ENCODE measurements at places on chromosomes 13 and 19.
A peak's percentile ranks its signal among the peaks of the same experiment; 100 is the strongest.

- DNase-seq, result no peak
Measured at GRCh38 chr13:112720251-112720650, 30.4 kb downstream of the ATP11A start.

- DNase-seq, result no peak
Measured at GRCh38 chr13:37488726-37489125, 109.8 kb downstream of the POSTN start.

DNA sequence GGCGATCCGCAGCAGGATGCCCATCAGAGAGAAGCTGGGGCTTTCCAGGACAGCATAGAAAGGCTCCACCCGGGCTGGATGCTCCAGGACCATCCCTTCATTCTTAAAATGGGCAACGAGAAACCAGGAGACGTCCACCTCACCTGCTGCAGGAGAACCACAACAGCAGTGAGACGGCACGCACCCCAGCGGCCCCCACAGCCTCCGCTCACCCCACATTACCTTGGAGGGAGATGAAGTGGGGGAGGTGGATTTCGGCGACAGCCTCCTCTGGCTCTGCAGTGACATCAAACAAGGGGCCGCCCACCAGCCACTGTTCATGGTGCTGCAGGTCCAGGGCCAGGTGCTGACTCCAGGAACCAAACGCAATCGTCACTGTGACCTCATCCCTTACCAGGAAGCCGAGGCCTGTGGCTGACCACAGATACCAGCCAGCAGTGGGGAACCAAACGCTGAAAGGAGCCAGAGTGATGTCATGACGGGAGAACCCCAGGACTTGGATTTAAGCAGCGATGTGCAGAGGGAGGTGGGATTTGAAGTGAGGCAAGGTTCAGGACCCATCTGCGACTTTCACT, 25.1 kb downstream of the CARD8 start:
- DNase-seq, result peak; percentile 63

GRCh38 chr13:48539550-48539949, 6.7 kb upstream of the RCBTB2 start:
- no peak for DNase-seq

DNA sequence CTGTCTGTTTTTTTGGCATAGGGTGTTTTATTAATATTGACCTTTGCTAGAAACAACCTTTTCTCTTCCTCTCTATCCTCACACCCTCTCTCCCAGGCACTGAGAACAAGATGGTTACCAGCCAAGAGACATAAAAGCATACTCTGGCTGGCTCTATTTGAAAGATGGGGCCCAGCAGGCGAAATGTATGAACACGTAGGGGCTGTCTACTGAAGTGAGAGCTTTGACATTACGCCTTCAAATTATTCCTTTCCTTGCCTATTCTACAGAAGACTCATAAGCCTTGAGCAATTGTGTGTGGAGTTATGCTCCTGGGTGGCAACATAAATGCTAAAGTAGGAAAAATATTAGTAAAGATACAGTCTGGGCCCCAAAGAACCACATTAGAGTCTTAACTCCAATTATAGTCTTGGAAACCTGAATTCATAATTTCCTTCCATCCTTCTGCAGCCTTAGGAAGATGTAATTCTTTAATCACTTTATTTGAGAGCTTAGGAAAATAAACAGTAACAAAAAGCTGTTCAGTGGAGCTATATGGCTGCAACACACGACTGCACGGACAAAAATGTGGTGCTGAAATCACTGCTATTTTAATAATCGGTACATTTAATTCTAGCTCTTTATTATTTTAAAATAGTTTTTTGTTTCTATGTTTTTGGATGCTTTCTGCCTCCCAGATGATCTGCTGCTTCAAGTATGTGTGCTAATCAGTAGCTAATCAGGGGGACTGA, 122.3 kb upstream of the RNF113B start:
- no peak for DNase-seq

DNA sequence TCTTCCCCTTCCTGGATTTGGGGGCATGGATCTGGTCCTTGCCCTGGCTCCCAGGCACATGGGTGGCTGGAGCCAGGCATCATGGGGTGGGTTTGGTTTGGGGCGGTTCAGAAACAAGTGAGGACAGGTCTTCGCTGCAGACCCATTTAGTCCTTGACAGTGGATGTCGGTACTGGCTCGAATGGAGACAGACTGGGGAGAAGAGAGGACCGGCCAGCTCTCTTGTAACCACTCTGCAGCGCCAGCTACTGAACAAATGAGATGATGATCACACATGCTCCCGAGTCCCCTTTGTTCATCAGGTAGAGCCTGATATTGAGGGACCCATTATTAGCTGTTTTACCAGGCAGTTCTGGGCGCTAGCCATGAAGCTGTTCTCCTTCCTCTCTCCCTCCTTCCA, 64.5 kb downstream of the CHST8 start:
- DNase-seq, result no peak

DNA sequence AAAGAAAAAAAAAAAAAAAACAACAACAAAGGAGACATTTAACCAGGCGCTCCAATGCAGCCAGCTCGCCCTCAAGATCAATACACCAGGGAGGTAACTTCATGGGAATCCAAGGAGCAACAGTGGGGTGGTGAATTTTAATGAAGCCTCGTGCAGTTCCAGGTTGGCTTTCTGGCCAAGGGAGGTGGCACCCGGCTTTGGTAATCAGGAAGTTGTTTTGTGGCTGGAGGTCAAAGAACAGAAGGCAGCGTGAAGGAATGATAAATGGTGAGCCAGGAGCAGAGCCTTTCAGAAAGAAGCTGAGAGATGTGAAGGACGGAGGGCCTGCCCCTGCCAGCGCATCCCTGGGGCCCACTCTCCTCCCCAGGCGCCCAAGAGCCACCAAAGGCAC, 188.2 kb upstream of the TSC22D1 start:
- DNase-seq, result peak; percentile 7

GRCh38 chr13:44868397-44868796, 120.9 kb downstream of the NUFIP1 start:
- no peak for DNase-seq

- no peak for DNase-seq
Measured at GRCh38 chr13:106302011-106302410, 233.5 kb downstream of the EFNB2 start.

DNA sequence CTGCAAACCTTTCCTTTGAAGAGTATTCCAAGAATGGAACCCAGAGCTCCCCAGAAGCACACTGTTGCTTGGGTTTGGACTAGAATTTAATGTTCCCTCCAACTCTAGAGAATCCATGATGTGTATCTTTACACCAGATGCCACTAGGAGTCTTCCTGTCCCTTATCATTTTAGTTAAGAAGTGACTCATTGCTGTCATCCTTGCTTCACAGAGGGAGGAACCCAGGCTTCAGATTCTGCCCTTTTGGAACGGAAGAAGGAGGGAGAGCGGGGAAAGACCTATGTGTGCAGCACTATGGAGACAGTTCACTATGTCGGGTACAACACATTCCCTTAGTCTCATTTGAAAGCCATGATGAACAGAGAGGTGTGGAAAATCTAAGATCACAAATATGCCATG, 2.1 kb upstream of the ATP12A start:
- DNase-seq, result peak; percentile 49

GRCh38 chr19:1843646-1844394, 4.5 kb downstream of the REXO1 start:
- DNase-seq, result no peak

DNA sequence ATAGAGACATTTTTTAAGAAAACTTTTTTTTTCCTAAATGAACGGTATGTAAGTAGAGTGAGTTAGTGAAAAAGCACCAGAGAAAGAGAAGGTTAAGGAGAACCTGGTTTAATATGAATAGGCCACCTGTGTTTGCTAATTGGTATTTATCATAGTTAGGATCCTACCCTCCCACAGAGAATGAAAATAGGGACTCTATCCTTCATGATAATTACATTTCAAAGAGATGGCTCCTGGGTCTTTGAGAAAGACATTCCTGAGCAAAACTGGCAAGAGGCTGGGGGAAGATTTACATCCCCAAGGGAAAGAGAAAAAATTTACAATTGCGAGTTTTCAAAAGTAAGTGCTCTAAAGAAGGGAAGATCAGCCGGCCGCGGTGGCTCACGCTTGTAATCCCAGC, 1284.5 kb downstream of the SLITRK1 start:
- DNase-seq, result no peak

DNA sequence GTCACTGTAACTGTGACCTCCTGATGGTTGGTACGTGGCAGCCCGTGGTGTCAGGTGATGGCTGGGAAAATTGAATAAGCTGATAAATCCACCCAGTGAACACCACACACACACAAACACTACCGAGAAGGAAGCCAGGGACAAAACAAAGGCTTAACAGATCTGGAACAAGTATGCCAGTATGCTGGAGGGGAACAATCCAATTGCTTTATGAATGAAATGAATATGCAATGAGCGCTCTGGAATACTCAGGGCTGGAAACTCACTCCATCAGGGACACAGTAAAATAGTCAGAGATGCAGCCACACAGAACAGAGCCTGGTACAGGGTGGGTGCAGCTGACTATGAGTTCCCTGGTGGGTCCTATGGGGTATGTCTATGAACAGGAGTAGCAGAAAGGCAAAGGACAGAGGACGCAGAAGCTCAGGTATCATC, 16.7 kb downstream of the TMTC4 start:
- no peak for DNase-seq

GRCh38 chr13:98869408-98870090, 108.3 kb downstream of the DOCK9 start:
- DNase-seq, result no peak

GRCh38 chr13:41710771-41711170, 250.1 kb downstream of the VWA8 start:
- no peak for DNase-seq

DNA sequence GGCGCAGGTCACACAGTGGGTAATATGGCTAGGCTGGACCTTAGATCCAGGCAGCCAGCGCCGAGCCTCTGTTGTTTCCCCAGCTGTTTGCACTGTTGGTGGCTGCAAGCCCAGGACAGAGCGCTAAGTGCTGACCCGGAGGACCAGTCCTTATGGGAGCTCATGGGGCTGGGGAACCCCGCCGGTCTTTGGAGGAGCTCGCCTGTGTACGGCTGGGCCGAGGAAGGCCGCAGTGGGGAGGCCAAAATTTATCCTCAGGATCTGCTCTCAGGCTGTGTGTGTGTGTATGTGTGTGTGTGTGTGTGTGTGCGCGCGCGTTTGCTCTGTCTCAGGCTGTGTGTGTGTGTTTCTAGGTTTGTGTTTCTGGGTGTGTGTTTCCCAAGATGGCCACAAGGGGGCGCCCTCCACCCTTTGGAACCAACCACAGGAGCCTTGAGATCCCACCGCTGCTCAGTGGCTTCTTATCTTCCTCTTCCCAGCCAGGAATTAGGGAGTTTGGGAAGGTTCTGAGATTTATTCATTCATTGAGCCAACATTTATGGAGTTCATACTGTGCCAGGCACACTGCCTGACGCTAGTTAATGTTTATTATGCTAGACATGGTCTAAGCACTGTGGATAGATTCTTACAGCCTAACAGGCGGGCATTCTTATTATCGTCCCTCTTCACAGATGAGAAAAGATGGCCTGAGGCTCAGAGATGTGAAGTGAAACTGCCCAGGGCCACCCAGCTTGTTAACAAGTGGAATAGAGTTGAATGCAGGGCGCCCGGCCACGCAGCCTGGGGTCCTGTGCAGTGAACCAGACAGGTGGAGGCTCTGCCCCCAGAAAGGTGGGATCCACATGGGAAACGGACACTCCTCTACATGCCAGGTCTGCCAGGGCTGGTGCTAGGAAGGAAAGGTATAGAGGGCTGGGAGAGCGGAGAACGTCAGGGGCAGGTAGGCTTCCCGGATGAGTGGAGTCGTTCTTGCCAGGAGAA, 13.0 kb downstream of the PGLYRP1 start:
- DNase-seq, result peak; percentile 82

GRCh38 chr13:36313047-36313969, 15.7 kb upstream of the CCDC169 start:
- DNase-seq, result no peak
